ENCODE measurements at places on chromosomes 7 and 10.

DNA sequence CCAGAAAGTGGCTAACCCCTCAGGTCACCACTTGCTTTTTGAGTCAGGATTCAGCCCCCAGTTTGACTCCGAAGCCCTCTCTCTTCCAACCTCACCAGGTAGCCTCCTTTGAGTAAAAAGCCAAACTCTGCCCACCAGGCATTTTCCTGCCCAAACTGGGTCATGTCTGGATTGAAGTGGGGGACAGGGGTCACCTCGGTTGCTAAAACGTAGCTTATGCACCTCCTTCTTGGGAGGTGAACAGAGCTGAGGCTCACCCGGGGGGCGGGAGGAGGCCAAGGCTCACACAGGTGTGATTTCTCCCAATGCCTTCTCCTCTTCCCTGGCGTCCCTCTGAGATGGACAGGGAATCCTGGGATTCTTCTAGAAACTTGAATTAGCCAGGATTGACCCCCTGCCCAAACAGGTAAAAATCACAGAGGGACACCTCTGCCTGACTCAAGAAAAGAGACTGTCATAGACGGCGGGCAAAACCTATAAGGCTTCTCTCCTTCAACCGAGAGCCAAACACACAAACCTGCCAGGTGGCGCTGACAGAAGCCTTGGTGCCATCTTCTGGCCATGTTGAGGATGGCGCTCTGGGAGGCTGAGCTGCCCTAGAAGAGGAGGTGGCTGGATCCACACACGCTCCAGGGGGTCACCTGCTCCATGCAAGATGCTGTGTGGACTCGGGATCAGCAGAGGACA is 51.6 kb downstream of the PRLHR start:
- no peak for DNase-seq

GRCh38 chr10:132572545-132572937 is 35.0 kb downstream of the INPP5A start:
- DNase-seq, result no peak

DNA sequence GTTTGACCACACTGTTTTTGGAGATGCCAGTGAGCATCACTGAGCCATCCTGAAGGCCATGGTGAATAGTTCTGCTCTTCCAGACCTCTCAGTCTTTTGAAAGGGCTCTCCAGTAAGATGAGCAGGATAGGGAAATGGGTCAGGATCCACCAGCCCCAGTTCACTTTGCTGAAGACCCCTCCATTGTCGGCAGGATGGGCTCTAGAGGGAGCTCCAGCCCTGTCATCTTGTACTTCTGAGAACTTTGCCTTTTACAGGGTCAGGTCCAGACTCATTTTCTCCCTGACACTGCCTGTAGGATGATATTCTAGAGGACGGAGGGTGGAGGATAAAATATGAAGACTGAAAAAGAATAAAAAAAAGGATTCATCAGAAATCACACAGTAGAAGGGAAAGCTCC is 13.1 kb downstream of the LHFPL3 start:
- no peak for DNase-seq

DNA sequence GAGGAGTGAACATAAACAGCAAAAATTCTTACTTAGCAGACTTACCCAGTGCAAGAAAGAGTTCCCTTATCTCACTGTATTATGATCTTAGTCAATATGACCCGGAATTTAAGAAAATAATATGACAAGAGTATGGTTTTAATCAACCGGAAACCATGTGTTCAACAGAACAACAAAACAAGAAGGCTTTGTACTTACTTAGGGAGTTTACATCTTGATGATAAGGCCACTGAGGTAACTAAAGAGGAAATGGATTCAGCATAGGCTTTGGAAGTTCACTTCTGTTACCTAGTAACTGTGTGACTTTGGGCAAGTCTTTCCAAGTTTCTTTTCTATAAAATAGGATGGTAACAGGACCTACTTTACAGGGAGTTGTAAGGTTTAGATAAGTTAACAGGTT is 7.4 kb upstream of the FAS start:
- no peak for DNase-seq

All from psoas muscle (tissue), 8 donors.